Testis (tissue), 5 donors: ENCODE measurements at places on chromosomes 2 and 18. TPM values are rescaled to one million over a fixed set of nuclear protein-coding genes. Genes with fewer than 3 reads are reported as not detected.

The CCBE1 gene
- total RNA-seq = 2.6 TPM

- no peak overlapping the region for H3K27ac ChIP-seq
- H3K36me3 ChIP-seq = no peaks in the 10 kb centered on the region
- no peaks in the 10 kb centered on the region for H3K4me1 ChIP-seq
- no peak for DNase-seq
- H3K27me3 ChIP-seq = no peaks in the 10 kb centered on the region
Measured at GRCh38 chr18:68724021-68724420, 9.1 kb upstream of the TMX3 start.

GRCh38 chr2:114461116-114461515, 18.7 kb downstream of the DPP10 start:
- H3K27me3 ChIP-seq = no peaks in the 10 kb centered on the region
- no peak overlapping the region for H3K27ac ChIP-seq
- H3K4me1 ChIP-seq = no peaks in the 10 kb centered on the region
- no peak for DNase-seq

GRCh38 chr2:56008661-56009431, 85.3 kb upstream of the EFEMP1 start:
- H3K36me3 ChIP-seq = no peaks in the 10 kb centered on the region
- no peaks in the 10 kb centered on the region for H3K27me3 ChIP-seq
- DNase-seq = peak; percentile 28
- no peaks in the 10 kb centered on the region for H3K4me1 ChIP-seq
- no peak overlapping the region for H3K4me3 ChIP-seq
- no peak overlapping the region for H3K27ac ChIP-seq
